Fibroblast of the aortic adventitia (primary cell): ENCODE measurements at places on chromosomes 16 and 17.

GRCh38 chr17:67528751-67529436, 151.8 kb downstream of the PITPNC1 start:
- peak; percentile 81 for DNase-seq

DNA sequence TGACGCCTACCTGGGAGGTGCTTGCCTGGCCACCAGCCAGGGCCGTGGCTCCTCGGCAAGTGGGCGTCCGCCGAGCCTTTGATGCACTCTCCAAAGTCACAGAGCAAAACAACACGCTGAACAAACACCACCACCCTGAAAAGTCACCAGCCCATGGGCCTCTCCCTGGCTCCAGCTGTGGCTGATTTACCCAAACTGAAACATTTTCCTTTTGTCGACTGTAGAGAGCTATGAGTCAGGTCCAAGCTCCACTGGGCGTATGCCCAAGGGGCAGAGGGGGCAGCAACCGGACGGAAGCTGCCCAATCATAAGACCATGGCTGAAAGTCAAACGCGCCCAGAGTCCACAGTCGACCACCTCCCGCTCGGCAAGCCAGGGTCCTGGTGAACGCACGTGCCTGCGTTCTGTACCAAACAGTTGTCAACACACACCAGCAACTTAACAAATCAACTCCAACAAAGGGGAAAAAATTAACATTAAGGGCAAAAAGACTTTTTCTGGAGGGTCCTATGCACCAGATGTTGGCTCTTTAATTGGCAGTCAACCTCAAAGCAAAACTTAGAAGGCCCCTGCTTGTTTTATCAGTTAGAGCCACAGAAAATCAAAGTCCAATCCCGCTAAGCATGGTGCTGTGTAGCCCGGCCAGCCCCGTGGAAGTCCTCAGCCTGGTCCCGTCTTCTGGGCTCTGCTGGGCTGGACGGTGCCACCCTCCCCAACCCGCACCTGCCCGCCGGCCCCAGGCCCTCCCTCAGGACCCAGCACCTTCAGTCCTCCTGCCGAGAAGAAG, 47.3 kb downstream of the TBC1D16 start:
- peak; percentile 80 for DNase-seq

DNA sequence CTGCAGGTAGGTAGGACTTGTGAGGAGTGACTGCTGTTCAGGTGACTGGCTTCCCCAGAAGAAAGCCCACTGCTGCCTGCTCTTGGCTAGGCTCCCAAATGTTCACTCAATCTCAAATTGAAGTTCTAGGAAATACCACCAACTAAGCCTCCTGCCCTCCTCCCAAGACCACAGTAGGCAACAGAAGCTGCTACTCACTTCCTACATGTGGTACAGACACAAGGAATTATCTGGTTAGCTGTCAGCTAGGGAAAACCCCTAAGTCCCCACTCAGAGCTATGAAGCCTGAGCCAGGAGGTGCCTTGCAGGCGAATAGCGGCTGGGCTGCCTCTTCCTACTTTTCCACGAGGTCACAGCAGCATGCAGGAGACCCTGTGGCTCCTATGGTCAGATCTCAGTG, 4.9 kb downstream of the FBXO39 start:
- no peak for DNase-seq

- peak; percentile 53 for DNase-seq
Measured at GRCh38 chr16:29811896-29812665, at the start of gene PRRT2. PRRT2 (plus strand) TSS chr16:29812193; CDS start chr16:29813055, 862 bp downstream.

- DNase-seq, result no peak
Measured at GRCh38 chr17:55421179-55421934, at the start of gene MMD. MMD (minus strand) TSS chr17:55421835; CDS start chr17:55421695, 140 bp downstream.

- no peak for DNase-seq
Measured at GRCh38 chr16:5001571-5001970, 32.2 kb downstream of the NAGPA start.

DNA sequence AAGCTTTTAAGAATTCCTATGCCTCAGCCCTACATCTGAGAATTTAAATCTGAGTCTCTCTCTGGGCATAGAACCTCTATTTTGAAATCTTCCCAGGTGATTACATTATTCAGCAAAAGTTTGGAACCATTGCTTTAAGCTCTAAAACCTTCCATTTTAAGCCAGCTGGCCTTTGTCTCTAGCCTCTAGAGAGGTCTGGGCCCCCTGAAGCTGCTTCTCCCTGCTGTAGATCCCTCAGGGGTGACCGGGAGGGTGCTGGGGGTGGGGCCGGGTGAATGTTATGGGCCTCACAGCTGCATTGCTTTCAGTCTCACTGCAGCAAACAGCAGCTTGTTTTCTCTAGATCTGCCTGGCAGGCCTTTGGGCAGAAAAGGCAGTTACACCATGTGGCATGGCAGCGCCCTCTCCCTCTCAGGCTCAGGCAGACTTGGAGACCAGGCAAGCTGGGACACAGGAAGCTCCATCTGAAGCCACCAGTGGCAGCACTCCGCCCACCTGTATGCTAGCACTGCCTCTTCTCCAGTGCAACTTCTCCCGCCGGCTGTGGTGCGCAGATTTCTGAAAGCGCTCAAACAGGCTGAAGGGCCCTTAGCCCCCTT, 66.3 kb downstream of the MPRIP start:
- DNase-seq, result peak; percentile 60

DNA sequence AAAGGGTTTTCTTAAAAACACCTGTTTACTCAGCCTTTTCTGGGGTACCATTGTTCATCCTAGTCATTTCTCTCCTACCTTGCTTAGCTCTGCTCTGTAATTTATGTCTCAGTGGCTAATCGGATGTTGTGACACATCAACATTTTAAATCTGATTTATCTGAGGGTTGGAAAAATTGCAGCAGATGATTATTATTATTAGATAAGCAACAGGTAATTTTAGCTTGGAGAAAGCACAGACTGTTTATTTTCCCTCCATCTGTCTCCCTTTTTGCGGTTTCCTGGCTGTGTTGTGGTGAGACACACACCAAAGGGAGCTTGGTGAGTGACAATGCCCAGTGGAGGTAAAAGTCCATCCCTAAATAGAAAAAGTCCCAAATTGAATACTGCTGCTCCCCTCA, 389.9 kb downstream of the UTP18 start:
- no peak for DNase-seq

DNA sequence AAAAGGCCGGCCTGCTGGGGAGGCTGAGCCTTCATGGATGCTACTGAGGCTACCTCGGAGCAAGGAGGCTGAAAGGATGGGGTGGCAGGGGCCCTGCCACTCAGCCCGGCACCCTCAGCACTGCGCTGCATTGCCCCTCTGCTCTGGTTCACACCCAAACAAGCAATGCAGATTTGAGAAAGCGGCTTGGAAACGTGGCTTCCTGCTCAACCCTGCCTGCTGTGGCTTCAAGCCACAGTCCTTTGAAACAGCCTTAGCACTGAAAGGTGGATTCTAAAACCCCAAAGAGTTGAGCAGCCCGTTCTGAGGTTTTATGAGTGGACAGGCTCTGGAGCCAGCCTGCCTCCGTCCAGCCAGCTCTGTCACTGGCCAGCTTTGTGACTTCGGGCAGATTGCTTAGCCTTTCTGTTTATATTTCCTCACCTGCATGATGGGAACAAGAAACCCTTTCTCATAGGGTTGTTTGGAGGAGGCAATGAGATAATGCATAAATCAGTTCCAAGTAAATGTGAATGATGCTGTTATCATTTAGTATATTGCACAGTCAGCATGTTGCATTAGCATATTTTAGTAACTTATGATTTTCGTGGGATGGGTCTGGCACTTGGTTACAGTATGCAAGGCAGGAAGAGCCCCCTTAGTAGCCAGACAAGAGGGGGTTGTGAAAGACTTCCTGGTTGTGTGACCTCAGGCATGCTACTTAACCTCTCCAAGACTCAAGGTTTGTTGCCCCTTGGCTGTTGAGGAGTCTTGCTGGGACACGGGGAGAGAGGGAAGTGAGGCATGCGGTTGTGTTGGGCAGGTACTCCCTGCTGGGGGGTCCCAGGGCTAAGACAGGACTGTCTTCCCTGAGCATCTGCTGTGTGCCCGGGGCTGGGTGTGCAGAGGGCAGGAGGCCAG, 23.6 kb downstream of the CRISPLD2 start:
- no peak for DNase-seq

- peak; percentile 44 for DNase-seq
Measured at GRCh38 chr17:37358098-37358829, 17.5 kb upstream of the C17orf78 start.

GRCh38 chr16:75097941-75098901, 18.4 kb downstream of the LDHD start:
- DNase-seq, result no peak

GRCh38 chr16:1564325-1564724, 30.9 kb downstream of the TMEM204 start:
- DNase-seq, result no peak
